ENCODE measurements at places on chromosomes 5 and 9.

DNA sequence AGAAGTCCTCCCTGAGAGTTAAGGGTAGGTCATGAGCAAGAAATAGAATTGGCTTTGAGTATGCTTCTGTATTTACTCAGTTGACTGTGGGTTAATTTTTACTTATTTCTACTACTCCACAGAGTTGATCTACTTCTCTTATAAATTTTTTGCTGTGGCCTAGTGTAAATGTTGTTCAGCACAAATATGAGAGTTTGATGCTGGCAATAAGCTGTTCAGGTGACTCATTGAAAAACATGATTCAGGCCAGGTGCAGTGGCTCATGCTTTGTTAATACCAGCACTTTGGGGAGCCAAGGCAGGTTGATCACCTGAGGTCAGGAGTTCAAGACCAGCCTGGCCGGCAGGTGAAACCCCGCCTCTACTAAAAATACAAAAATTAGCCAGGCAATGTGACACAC lies 4.5 kb upstream of the CDK7 start:
- no peak for DNase-seq

- no peak for DNase-seq
Observed at GRCh38 chr5:151414536-151414935, 32.9 kb upstream of the SLC36A1 start.

DNA sequence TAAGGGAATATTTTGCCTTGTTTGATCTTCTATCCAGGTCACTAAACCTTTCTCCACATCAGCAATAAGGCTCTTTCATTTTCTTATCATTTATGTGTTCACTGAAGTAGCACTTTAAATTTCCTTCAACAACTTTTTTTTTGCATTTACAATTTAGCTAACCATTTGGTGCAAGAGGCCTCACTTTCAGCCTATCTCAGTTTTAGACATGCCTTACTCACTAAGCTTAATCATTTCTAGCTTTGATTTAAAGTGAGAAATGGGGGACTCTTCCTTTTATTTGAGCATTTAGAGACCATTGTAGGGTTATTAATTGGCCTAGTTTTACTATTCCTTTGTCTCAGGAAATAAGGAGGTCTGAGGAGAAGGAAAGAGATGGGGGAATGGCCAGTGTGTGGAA lies 250.5 kb downstream of the AUH start:
- DNase-seq = no peak

- no peak for DNase-seq
Observed at GRCh38 chr9:118192807-118193206, 488.6 kb downstream of the TLR4 start.

DNA sequence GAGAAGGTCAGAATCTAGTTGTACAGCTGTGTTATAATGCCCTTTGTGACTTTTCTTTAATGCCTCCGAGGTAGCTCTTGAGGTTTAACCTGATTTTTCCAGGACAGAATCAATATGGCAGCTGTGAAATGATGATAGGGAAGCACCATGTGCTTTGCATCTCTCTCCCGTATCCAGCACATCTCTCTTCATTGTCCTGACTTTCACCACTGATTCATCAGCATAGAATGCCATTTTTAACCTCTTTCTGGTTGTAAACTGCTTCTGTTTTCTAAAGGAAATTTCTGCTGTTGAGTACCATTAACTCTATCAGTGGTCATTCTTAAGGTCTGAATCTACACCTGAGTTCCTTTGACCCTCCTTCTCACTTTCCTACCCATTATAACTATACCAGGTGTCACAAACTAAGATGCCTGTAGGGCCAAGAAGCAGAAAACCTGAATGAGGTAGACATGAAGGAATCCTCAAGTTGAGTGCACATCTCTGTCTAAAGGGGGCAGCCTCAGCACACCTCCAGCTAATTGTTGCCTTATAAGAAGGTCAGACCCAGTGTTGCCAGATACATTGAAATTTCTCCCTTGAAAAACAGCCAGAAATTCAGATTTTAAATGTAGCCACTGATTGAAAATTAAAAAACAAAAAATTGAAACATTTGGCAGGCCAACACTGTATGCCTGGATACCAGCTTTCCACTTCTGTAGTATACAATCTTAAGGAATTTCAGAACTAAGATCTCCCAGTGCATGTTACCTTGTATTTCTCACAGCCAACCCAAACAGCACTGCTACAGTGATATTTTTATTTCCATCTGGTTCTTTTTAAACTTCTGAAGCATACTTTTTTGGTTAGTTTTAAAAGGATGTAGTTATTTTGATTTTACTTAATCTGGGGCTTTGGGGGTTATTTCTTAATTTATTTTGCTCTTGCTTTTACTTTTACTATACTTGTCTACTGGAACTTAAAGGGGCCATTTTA lies 35.8 kb upstream of the TLX3 start:
- no peak for DNase-seq

DNA sequence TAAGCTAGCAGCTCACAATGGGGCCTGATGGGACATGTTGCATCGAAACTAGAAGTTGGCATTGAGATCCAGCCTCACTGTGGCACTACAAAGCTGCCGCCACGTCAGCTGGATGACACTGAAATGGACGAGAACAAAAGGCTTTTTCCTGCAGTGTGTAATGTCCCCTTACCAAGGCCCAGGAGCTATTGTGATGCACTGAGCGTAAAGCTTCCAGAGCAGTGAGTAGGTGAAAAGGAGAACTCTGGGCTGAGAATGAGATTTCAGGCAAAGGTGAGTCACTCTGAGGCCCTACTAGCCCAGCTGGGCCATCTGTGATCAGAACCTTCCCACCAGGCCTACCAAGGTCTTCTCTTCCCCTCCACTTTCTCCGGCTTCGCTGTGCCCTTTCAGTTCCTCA lies 528.1 kb upstream of the KLF4 start:
- no peak for DNase-seq

- no peak for DNase-seq
Observed at GRCh38 chr9:15426019-15426418, 3.3 kb downstream of the SNAPC3 start.

- no peak for DNase-seq
Observed at GRCh38 chr9:14434158-14434504, 120.2 kb upstream of the NFIB start.

DNA sequence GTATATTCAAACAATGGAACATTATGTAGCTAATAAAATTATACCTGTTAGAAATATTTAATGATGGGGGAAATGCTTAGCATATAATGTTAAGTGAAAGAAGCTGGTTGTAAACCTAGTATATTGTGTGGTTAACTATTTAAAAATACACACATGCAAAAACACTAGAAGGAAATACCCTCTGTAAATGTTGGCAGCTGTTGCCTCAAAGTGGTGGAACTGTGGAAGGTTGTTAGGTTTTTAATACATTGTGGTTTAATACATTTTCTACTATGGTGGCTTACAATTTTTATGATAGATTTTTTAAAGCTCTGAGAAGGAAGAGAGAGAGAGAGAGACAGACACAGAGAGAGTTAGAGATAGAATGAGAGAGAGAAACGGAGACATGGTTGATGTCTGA lies 74.9 kb downstream of the COL15A1 start:
- DNase-seq = no peak

GRCh38 chr5:123659011-123659410 lies 147.0 kb downstream of the CSNK1G3 start:
- no peak for DNase-seq

GRCh38 chr5:159805021-159805420 lies 111.3 kb upstream of the ADRA1B start:
- DNase-seq = no peak

GRCh38 chr9:133453651-133454050 lies 6.1 kb upstream of the CACFD1 start:
- DNase-seq = no peak

DNA sequence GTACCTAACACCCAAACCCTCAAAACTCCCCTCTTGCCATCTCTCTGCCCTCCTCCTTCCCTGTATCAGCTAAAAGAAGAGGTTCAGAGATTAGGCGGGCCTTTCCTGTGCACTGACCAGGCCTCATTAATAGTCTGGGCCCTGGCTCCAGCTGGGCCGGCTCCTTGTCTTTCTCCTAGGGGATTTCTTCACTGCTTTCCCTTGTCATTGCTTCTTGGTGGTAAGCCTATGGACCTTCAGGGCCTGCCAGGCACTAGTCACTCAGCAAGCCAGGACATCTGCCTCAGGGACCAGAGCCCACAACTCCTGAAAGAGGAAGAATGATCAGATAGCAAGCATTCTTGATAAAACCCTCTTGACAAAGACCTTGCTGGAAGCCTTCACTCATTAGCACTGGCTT lies 50.9 kb downstream of the MRRF start:
- no peak for DNase-seq

DNA sequence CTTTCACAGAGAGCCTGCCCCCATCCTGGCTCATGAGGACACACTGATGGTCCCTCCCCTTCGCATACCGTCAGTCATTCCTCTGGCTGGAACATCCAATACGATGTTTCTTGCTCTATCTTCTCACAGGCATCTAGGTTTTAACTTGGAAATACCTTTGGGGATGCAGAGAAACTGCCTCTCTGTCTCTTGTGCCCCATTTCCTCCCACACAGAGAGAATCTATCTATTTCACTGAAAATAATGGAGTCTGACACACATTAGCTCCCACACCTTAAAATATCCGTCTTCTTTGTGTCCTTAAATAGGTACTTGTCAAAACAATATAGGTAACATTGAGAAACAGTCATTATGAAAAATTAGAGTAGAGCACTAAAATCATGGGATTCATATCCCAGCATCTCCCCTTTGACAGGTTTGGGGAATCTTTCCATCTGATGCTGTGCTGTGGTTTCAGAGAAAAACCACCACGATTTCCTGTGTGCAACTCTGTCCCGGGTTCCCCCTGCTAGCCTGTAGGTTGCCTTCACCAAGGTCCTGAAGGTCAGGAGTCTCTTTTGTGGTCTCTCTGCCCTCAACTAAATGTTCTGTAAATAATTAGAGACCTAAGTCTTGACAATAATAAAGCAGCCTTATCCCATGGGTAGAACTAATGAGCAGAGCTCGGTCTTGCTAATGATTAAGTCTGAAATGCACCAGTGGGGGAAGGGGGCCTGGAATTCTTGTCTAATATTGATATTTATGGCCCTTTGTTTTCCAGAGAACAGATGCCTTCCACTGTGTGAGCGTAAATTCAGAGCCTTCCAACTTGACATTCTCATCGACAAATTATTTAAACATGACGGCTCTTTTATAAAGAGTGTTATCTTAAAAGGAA lies 371.0 kb downstream of the ICE1 start:
- DNase-seq = no peak

- no peak for DNase-seq
Observed at GRCh38 chr9:133004091-133004998, 25.9 kb downstream of the GFI1B start.

DNA sequence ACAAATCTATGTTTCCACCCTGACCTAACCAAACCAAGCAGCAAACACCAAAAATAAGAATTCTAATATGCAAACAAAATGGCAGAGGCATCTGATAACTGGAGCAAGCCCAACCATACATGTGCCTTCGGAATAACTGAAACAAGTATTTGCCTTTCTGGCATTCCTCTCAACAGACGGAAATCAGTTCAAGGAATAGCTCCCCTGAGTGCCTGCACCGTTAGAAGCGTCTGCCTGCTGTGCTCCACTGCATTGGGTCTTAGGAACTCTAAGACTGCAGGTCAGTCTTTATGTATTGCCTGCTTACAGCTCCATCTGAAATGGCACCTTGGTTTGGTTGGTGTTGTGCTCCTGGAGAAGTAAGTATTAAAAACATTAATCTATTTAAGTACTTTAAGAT lies 98.5 kb downstream of the MRPS27 start:
- no peak for DNase-seq

DNA sequence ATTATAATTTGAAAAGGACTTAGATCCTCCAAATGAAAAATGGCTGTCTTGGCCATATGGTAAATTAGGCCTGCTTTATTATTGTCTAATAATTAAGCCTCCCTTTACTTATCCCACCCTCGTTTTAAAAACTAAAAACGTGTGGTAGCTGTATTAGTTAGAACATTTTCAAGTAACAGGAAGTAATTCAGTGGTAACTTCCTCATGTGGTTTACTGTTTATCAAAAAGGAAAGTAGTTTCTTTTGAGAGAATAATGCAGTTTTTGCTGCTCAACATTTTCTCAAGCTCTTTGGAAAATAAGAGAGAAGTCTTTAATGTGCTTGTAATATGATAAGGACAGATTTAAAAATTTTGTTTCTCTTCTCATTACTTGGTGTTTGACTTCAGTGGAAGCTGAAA lies 26.0 kb downstream of the ZCCHC7 start:
- no peak for DNase-seq

GRCh38 chr5:74919041-74919440 lies 52.9 kb upstream of the FAM169A start:
- no peak for DNase-seq

- DNase-seq = peak; percentile 52
Observed at GRCh38 chr9:92737611-92738299, 26.9 kb downstream of the BICD2 start.

DNA sequence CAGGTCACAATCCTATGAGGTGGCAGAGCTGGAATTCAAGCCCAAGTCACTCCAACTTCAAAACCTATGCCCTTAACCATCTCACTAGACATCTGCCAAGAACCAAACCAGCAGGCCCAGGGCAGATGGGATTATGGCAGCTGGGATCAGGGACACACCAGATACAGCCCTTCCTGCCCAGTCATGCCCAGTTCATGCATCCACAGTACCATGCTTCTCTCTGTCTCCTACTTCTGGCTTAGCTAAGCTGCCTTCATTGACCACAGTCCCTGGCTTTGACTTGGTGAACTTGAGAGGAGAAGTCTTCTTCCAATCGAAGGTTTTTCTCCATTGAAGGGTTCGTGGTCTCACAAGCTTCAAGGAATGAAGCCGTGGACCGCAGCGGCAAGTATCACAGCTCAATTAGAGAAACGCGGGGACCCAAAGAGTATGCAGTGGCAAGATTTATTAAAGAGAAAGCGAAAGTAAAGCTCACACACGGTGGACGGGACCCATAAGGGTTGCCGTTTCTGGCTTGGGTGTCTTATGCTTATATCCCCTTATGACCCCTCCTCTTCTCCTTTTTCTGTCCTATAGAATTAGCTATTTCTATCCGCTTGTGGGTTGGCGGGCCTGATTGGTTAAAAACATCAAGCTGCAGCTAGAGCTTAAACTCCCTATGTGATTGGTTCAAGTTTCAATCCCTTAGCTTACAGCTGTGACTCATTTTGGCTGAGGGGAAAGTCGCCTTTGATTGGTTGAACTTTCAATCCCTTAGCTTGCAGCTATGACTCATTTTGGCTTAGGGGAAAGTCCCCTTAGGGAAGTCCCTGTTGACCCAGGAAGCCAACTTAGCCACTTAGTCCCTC lies 101.2 kb downstream of the TRIM36 start:
- no peak for DNase-seq

- no peak for DNase-seq
Observed at GRCh38 chr5:68405026-68405684, 189.6 kb downstream of the PIK3R1 start.

GRCh38 chr9:1008216-1008615 lies 31.8 kb downstream of the DMRT3 start:
- no peak for DNase-seq

- DNase-seq = no peak
Observed at GRCh38 chr5:16051246-16051755, 128.3 kb downstream of the MARCHF11 start.

All from sciatic nerve (tissue), 2 donors.